NCI-H1436 treated with DMSO at 0.1 percent for 48 hours (cell line): ENCODE measurements at places on chromosomes 7 and 10.

DNA sequence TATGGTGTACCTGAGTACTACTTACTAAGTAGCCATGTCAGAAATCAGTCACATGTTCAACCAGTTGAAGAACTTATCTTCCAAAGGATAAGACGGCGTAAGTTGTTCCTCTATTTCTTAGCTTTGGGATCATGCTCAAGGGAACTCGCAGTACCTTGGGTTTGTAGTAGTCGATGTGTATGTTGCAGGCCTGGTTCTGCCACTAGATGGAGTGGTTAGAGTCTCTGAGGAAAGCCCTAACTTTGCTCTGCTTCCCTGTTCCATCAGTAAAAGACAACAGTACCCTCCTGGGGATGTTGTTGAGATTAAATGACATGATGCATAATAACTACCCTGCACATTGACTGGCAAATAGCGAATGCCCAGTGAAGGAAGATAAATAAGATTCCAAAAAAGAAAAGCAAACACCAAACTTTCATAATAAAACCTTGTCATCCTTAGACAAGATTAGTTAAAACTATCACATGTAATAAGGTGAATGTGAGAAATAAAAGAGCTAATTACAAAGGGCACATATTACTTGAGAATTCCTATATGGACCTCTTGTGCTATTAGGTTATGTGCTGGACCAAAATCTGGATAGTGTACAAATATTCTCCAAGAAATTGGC is 165.9 kb downstream of the ABCA13 start:
- DNase-seq, result no peak

GRCh38 chr10:32155075-32155516 is 98.9 kb upstream of the KIF5B start:
- DNase-seq, result no peak

DNA sequence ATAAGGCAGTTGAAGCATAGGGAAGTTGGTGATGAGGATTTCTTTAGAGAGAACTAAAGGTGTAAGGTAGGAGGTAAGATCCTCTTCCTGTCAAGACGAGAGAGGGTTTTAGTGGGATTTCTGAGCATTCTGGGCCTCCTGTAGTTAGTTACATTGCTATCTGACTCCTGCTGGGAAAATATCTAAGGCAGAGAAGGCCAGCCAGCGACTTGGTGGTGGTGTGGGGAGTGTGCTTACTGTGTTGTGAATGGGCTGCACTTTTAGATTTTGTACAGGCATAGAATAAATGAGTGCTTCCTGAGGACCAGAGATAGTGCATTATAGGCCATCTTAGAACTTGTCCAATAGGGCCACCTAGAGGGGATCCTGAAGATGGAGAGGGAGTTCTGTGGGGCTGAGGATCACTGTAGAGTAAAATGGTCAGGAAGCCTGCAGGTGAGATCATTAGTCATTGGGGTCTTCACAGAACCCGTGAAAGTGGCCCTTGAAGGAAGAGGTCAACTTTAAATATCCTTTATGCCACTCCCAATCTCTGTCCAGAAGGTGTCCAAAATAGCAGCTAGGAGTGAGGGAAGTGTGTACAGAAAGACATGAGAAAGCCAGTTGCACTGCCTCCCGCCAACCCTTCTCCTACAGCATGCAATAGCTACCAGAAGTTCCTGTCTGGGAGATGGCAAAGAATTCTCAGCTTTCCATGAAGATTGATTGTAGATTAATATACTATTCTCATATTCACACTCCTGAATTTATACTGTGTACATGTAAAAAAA is 266.6 kb downstream of the POLR1F start:
- no peak for DNase-seq

DNA sequence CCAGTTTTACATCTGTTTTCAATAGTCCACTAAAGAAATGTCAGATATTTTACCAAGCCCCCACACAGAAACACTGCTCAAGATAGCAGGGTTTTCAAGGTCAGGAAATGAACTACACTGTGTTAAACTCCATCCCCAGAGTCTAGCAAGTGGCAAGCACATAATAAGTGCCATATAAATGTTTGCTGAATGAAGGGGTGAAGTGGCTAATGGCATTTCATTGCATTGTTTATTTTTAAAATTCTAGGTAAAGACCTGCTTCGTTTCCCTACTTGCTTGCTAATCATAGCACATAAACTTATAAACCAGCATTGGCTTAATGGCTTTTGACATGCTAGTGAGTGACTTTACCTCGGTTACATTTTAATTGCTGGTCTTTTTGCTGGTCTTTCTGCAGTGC is 322.6 kb downstream of the GRID1 start:
- peak; percentile 55 for DNase-seq

- DNase-seq, result no peak
Observed at GRCh38 chr7:147859486-147859885, 731.1 kb upstream of the C7orf33 start.

DNA sequence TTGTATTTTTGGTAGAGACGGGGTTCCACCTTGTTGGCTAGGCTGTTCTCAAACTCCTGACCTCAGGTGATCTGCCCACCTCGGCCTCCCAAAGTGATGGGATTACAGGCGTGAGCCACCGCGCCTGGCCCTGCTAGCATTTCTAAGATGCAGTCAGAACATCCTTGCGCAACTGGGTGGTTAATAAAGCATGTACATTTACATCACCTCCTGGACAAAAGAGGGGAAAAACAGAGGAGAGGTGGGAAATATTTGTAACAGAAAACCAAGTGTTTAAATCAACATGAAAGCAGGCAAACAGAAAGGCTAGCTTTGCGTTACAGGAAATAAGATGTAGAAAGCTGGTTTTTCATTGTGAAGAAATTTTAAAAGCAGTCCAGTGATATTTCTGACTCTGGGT is 220.9 kb upstream of the KMT2E start:
- DNase-seq, result no peak

DNA sequence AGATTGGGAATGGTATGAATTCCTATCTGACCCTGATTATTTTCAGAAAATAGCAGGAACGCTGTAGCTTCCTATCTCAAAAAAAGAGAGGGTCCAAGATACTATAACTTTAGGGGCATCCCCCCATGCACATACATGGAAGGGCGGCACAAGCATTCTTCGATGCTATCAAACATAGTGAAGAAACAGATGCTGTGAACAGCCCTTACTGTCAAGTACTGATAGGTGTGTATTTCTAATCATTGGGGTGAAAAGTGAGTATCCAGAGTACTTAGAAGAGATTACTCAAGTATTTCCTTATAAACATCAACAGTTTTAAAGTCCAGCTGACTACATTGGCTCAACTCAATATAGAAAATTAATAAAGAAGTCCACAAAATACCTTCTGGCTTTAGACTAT is 17.0 kb upstream of the NUP42 start:
- no peak for DNase-seq

GRCh38 chr7:25846722-25847121 is 305.3 kb upstream of the NFE2L3 start:
- DNase-seq, result no peak

- no peak for DNase-seq
Observed at GRCh38 chr10:131744346-131744745, 156.5 kb upstream of the PPP2R2D start.

GRCh38 chr10:132493246-132493755 is 44.3 kb upstream of the INPP5A start:
- no peak for DNase-seq

DNA sequence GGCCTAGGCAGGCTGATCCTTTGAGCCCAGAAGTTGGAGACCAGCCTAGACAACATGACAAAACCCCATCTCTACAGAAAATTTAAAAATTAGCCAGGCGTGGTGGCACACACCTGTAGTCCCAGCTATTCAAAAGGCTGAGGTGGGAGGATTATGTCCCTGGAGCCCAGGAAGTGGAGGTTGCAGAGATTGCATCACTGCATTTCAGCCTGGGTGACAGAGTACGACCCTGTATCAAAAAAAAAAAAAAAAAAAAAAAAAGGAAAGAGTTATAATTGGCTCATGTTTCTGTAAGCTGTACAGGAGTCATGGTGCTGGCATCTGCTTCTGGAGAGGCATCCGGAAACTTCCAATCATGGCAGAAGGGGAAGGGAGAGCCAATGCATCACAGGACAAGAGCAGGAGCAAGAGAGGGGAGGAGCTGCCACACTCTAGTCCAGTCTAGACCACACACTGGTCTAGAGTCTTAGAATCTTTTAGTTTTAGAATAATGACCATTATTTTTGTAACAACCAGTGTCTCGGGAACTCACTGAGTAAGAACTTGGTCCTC is 16.8 kb downstream of the DOCK1 start:
- DNase-seq, result no peak

GRCh38 chr7:17535776-17536175 is 237.3 kb downstream of the AHR start:
- DNase-seq, result no peak

DNA sequence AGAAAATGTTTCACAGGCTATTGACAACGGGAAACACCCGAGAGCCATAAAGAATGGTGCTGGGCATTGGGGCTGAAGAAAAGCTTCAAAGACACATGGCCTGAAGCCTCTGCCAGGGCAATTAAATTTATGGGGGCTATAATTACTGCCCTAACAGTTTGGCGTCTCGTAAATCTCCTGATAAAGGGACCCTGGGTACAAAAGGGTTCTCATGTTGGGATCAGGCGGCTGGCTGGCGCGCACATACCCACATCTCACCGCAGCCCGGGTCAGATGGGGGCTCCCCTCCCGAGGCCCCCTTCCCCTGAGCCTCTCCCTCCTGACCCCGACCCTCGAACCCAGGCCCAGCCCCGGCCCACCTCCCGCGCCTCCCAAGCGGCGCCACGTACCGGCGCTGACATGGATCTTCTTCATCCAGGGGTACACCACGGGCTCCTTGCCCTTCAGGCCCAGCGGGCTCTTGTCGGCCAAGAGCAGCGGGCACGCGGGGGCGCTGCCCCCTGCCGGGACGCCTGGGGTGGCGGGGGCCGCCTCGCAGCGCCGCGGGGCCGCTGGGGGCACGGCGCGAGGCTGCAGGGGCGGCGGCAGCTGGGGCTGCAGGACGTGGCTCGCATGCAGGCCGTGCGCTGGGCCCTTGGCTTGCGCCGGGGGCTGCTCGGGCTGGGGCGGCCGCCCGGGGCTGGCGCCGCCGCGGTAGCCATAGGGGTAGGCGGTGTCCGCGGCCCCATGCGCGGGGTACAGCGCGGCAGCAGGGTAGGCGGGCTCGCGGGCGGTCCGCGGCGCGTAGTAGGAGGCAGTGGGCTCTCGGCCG is 623 bp downstream of the HOXA4 start:
- DNase-seq, result no peak

DNA sequence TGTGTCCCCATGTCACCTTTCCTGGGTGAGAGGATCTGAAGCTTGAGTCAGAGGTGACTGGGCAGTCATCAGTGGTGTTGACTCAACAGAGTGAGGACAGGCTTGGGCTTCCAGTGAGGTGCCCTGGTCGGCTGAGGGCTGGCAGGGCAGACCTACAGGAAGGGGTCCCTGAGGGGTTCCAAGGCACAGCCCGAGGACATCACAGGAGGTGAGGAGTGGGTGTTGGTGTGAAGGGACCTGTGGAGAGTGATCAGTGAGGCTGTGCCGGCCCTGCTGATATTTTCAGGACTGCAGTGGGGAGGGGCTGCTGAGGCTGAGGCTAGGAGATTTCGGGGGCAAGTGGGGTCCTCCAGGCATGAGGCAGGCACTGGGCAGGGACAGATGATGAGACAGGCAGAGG is 545.5 kb downstream of the TCERG1L start:
- DNase-seq, result no peak

DNA sequence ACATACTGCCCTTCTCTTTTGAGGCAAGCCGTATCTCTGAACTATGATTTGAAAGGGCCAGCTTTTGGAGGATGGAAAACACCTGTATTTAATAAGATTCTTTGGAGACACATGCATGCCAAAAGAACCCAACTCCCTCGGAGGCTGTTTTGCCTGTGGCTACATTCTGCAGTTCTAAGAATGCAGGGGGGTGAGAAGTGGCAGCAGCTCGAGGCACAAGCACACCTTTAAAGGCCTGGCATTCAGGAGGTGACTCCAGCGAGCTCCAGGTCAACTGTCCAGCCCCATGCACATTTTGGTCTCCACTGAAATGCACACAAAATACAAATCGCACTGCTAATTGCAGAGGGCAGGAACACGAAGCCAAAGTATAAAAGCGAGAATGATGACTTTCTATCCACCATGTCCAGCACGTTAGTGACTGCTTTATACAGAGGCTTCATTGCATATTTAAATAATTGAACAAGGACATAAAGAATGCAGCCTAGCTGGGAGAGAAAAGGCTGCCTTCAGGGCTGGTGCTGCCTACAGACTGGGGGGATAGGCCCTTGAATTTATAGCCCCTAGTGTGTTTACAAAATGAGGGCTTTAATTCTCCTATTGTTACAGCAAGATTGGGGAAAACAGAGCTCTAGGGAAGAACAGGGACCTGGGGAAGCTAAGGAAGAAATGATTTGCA is 359.3 kb downstream of the PLXNA4 start:
- no peak for DNase-seq

DNA sequence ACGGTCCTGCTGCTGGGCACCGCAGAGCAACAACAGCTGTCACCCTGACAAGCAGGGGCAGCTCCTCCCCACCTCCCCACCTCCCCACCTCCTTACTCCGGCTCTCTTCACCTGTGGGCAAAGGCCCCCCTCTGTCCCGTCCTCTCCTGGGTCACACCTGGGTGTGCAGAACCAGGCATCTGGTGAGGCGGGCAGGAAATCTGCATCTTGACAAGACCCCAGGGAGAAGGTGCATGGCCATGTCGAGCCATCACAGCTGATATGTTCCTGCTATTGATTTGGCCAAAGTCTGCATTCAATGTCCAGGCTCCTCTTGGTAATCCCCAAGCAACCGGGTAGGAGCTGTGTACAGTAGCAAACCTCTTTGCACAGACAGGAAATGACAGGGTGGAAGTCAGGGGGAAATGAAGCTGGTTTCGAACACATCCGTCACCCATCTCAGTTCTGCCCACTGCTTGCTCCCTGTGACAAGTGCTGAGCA is 554.2 kb downstream of the DNAJB6 start:
- DNase-seq, result no peak

- no peak for DNase-seq
Observed at GRCh38 chr10:133245439-133246235, 8.0 kb downstream of the VENTX start.

DNA sequence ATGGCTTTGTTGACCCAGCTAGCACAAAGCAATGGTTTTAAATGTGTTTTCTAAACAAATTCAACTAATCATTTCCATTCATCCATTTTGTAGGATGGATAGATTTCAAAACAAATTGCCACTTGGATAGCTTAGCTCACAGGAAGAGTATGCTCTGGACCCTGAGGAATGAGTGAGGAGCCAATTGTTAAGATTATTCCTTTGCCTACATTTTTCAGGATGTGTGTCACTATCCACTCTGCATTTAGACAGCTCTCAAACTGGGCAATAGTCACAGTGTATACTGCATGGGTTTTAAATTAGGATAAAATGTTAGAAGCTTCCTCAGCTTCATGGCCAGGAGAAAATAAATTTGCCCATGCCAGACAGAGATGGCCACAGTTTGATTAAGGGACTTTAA is 605.6 kb upstream of the TEX47 start:
- no peak for DNase-seq

DNA sequence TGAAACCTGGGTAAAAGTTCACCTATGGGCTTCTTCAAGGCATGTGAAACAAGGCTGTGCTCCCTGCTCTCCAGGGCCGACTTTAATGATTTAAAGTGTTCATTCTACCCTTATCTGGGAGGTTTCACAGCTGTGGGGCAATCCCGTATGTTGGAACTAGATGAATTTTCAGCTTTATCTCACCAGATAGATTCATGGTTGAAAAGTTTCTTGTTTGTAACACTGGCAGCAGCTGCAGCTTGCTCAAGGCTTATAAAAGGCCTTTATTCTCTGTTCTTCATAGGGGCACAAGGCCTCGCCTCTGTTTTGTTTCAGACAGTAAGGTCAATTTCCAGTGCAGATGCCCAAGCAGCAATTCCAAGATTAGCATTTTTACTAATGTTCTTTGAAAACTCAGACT is 70.4 kb upstream of the DNAJB12 start:
- no peak for DNase-seq

GRCh38 chr7:81447351-81447952 is 322.4 kb downstream of the HGF start:
- DNase-seq, result no peak

- no peak for DNase-seq
Observed at GRCh38 chr10:72223743-72224101, 7.6 kb upstream of the ASCC1 start.
